NCI-H446 (cell line): ENCODE measurements at places on chromosomes 7 and 10.
A peak's percentile ranks its signal among the peaks of the same experiment; 100 is the strongest.

DNA sequence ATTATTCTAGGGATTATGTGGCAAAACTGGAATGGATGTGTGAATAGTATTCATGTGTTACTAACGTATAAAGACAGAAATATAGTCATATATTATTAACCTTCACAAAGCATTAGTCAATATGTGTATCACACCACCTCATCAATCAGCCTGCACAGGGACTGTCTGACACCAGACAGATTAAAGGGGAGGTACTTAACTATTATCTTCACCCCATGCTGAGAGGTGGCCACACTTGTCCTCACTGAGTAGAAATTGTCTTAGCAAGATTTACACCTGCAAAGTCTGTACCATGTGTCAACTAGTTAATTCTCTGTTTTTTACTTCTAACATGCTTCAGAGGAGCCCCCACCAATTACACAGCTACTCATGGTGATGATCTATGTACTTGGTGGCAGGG lies 146.3 kb upstream of the LRGUK start:
- DNase-seq, result no peak

GRCh38 chr7:52830801-52831200 lies 204.6 kb upstream of the POM121L12 start:
- no peak for DNase-seq

DNA sequence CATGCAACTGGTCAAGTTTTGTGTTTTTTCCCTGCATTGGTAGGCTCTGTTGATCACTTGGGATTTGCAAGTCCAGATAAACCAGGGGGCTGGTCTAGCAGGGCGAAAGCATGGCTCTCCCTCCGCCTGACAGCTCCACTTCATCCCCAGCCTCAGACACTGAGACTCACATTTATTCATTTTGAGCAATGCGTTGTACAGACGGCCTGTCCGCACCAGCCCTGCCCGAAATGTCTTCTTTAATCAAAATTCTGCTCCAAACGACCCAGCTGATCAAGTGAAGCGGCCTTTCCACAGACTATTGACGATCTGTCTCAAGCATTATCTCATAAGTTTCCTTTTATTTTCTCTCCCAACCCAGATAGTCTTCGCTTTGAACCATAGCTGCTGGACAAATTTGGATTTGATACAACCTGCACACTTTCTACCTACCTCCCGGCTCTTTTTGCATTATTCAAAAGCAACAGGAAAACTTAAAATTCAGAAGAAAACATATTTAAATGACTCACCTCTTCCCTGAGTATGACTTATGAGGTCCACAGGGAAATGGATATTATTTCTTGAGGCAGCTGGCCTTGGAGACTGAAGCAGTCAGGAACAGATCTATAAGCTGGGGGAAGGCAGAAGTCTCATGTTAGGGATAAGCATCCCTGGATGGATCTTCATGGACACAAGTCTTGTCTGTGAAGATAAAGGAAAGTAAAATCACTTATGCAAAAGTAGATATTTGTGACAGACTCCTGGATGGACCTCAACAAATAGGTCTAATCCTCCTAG lies 498.9 kb upstream of the MGMT start:
- DNase-seq, result no peak

- no peak for DNase-seq
These were observed 101.9 kb upstream of the PDLIM1 start for GRCh38 chr10:95392681-95393164.

GRCh38 chr10:77510294-77510693 lies 127.3 kb downstream of the KCNMA1 start:
- DNase-seq, result no peak

- peak; percentile 36 for DNase-seq
These were observed at the start of gene TRRAP for GRCh38 chr7:98878365-98879197. TSS of gene TRRAP (plus strand) at chr7:98878532. CDS start at chr7:98881151, 2,619 bp downstream.

DNA sequence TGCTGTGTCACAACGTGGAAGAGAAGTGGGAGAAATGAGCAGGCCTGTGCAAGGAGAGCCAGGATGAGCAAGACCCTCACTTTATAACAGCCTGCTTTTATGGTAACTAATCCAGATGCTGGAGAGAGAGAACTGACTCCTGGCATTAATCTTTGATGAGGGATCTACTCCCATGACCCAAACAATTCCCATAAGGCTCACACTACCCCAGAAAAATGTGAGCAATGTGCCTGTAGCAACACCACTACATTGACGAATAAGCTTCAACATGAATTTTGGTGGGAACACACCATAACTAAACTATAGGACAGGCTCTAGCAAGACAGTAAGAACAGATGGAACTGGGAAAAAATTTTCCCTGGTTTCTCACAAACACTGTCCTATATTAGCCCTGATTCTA lies 173.6 kb upstream of the PRSS58 start:
- no peak for DNase-seq

- no peak for DNase-seq
These were observed 30.6 kb downstream of the ANK3 start for GRCh38 chr10:60359066-60359465.

DNA sequence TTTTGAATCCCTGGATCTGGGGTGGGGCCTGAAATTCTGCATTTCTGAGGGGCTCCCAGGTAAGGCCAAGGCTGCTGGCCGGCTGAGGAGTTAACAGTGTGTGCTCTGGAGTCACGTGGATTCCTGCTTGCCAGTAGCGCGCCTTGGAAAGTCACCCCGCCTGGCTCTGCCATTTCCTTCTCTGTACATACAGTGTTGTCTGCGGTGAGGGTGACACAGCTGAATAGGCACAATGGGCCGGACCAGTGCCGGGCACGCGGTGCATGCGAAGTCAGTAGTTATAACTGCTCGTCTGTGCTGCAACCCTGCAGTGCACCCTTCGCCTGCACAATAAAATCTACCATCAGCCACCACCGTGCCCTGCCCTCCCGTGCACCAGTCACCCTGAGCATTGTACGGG lies 68.0 kb upstream of the EEPD1 start:
- no peak for DNase-seq

DNA sequence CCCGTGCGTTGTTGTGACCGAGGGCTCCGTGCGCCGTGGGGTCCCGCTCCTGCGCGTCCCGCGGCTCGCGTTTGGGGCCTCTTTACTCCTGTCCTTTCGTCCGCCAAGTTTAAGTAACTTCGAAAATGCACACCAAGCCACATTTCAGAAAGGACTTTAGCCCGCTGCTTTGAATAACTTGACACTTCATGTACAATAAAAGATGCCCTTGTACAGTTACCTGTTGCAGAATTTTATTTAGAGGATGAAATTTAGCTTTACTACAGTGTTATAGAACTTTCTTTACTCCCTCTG lies 459 bp downstream of the SUGCT start:
- no peak for DNase-seq
